ENCODE measurements at places on chromosomes 2 and 18. TPM values are rescaled to one million over a fixed set of nuclear protein-coding genes. Genes with fewer than 3 reads are reported as not detected.

SH3RF3 gene
- 0.34 TPM for total RNA-seq

DNA sequence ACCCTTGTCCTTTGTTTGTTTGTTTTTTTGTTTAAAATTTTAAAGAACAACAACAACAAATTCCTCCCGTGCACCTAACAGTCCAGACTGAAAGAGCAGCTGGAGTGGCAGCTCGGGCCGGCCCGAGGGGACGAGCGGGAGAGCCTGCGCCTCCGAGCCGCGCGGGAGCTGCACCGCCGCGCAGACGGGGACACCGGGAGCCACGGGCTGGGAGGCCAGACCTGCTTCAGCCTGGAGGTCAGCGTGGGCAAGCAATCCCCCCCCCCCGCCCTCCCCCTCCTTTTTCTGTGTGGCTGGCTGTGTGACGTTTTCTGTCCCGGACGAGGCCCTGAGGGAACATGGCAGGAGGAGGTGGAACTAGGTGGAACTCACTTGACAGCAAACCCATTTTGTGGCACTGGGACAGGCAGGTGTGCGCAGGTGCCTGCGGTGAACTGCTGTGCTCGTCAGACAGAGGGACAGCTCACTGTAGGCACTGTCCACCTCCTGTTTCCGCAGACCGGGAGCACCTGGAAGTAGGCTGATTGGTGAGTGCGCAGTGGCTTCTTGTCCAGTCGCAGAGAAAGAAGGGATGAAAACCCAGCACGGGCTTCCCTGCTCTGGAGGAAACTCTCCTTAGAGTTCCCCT is 80.6 kb downstream of the MTCL1 start:
- H3K36me3 ChIP-seq = no peaks in the 10 kb centered on the region
- H3K4me1 ChIP-seq = peaks cover 4% of the 10 kb centered on the region
- H3K27ac ChIP-seq = no peak overlapping the region

TLX2 gene
- total RNA-seq = 0.52 TPM

GRCh38 chr2:111116843-111117597 is 3.7 kb upstream of the BCL2L11 start:
- H3K4me3 ChIP-seq = peak overlapping the region; percentile 76
- H3K27ac ChIP-seq = peak overlapping the region; percentile 68
- H3K36me3 ChIP-seq = peaks cover 2% of the 10 kb centered on the region
- peaks cover 48% of the 10 kb centered on the region for H3K4me1 ChIP-seq
- DNase-seq = peak; percentile 85

GRCh38 chr2:8796315-8796848 is 41.0 kb downstream of the KIDINS220 start:
- H3K27ac ChIP-seq = no peak overlapping the region
- H3K27me3 ChIP-seq = no peaks in the 10 kb centered on the region
- no peak overlapping the region for H3K4me3 ChIP-seq
- peaks cover 19% of the 10 kb centered on the region for H3K4me1 ChIP-seq
- no peak for DNase-seq

DNA sequence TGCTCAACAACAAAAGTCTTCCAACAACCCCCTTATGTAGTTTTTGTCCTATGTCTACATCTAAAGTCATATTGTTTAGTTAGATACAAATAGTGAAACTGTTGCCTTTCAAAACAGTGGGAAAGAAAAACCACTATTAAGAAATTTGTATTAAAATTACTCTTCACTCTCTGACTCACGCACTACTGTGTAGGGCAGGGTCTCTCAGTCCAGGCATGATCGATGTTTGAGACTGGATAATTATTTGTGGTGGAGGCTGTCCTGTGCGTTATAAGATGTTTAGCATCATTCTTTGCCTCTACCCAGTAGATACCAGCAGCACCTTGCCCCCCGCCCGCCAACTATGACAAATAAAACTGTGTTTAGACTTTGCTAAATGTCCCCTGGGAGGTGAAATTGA is 369.4 kb upstream of the ZEB2 start:
- H3K4me1 ChIP-seq = no peaks in the 10 kb centered on the region
- no peak overlapping the region for H3K27ac ChIP-seq
- no peaks in the 10 kb centered on the region for H3K36me3 ChIP-seq
- H3K4me3 ChIP-seq = no peak overlapping the region
- H3K27me3 ChIP-seq = peaks cover 10% of the 10 kb centered on the region

DNA sequence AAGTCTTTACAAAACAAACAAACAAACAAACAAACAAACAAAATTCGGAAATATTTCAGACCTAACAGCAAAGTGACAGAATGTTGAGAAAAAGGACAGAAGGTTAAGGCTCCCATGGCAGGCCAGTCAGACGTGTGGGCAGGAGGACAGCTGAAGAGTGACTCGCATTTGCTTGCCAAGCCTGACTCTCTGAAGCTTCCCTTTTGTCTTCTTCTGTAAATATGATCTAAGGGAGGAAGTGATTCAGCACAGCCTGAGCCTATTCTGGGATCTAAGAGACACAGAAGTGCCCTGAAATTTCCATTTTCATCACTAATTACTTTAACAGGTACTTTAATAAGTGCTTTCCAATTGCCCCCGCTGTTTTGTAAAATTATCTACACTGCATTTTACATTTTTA is 134.0 kb upstream of the LYPD1 start:
- no peak overlapping the region for H3K27ac ChIP-seq
- H3K36me3 ChIP-seq = no peaks in the 10 kb centered on the region
- H3K27me3 ChIP-seq = no peaks in the 10 kb centered on the region
- H3K4me1 ChIP-seq = no peaks in the 10 kb centered on the region

- peaks cover 7% of the 10 kb centered on the region for H3K36me3 ChIP-seq
- peaks cover 25% of the 10 kb centered on the region for H3K4me1 ChIP-seq
- H3K27ac ChIP-seq = no peak overlapping the region
- DNase-seq = no peak
- no peaks in the 10 kb centered on the region for H3K27me3 ChIP-seq
Observed at GRCh38 chr2:84914334-84914733, 8.9 kb downstream of the TMSB10 start.

- H3K36me3 ChIP-seq = no peaks in the 10 kb centered on the region
- H3K4me3 ChIP-seq = no peak overlapping the region
- no peaks in the 10 kb centered on the region for H3K27me3 ChIP-seq
Observed at GRCh38 chr2:120938045-120938771, 202.5 kb downstream of the GLI2 start.

HOXD10 gene
- total RNA-seq = not detected

SDC1 gene
- 0.12 TPM for total RNA-seq

DNA sequence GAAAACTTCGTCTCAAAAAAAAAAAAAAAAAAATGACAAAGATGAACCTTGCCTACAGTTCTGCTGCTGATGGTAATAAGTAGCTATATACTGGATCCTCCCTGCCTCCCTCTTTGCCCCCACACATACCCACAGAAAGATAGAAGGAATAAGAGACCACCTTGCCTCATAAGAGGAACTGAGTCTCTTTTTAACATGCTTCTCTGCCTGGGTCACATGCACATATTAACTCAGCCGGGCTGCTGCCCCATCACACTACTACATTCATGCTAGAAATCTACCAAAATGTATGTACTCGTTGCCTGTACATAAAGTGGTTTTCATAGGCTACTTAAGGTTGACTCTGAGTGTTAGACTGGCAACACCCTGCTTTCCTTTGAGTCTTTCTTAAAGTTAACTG is 78.9 kb upstream of the B3GNT2 start:
- H3K27me3 ChIP-seq = no peaks in the 10 kb centered on the region
- H3K4me3 ChIP-seq = no peak overlapping the region
- no peak for DNase-seq
- no peaks in the 10 kb centered on the region for H3K36me3 ChIP-seq

- H3K27ac ChIP-seq = no peak overlapping the region
- H3K4me1 ChIP-seq = no peaks in the 10 kb centered on the region
- no peak overlapping the region for H3K4me3 ChIP-seq
- no peaks in the 10 kb centered on the region for H3K36me3 ChIP-seq
- H3K27me3 ChIP-seq = peaks cover 8% of the 10 kb centered on the region
Observed at GRCh38 chr2:848099-848498, 102.5 kb upstream of the SNTG2 start.

DNA sequence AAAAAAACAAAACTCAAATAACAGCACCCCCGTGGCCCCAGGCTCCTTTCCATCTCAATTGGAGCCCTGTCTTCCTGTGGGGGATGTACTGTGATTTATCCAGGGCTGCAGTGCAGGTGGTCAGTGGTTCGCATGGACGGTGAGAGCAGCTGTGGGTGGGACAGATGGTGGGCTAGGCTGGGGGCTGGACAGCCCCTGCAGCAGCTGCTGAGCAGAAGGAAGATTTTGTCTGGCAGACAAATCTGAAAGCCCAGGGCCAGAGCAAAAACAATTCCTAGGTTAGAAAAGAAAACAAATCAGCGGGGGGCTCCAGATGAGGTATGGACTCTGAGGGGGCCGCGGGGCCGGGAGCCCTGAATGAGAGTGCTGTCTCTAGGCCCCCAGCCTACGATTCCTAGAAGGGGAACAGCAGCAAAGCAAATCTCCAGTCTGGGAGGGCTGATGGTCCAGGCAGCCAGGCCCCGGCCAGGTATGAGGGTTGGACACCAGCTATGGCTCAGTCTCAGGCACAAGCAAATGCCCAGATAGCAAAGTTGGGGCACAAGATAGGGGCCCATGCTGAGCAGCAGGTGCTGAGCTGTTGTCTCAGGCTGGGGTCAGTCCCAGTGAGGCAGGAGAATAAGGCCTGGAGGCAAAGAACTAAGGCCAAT is 45.4 kb downstream of the SOWAHC start:
- DNase-seq = no peak
- H3K4me3 ChIP-seq = no peak overlapping the region
- no peak overlapping the region for H3K27ac ChIP-seq

CDH2 gene
- total RNA-seq = not detected

DNA sequence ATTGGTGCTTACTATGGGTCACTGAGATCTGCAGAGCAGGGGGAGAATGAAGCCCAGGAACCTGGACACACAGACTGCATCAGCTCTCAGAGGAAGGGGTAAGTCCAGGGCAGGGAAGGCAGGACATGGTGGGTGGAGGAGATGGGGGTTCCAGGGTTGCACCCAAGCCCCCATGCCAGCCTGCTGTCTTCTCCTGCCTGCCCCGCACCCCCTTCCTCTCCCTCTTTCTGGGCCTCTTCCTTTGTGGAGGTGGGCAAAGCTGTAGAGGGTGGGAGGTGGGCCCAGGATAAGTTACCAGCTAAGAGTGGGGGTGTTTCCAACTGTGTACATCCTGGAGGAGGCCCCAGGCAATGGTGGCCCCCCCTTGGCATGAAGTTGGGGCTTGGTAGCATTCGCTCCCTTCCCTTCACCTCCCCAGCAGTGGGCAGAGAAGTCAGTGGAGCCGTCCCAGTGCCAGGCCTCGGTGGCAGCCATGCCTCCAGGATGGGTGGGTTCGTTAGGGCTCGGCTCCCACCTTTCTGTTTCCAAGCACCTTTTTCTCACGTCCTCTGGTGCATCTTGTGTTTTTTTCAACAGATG is 132.2 kb downstream of the CLIP4 start:
- no peaks in the 10 kb centered on the region for H3K36me3 ChIP-seq
- H3K27ac ChIP-seq = no peak overlapping the region
- no peak overlapping the region for H3K4me3 ChIP-seq
- DNase-seq = no peak
- H3K4me1 ChIP-seq = no peaks in the 10 kb centered on the region

GRCh38 chr18:36735130-36735529 is 93.7 kb downstream of the TPGS2 start:
- H3K27me3 ChIP-seq = peaks cover 1% of the 10 kb centered on the region
- no peak overlapping the region for H3K27ac ChIP-seq
- DNase-seq = no peak
- H3K4me3 ChIP-seq = no peak overlapping the region
- H3K36me3 ChIP-seq = no peaks in the 10 kb centered on the region

Measured in activated CD4-positive, alpha-beta memory T cell treated with anti-CD3 and anti-CD28 coated beads for 36 hours (primary cell).